ENCODE measurements at places on chromosomes 4 and X.

DNA sequence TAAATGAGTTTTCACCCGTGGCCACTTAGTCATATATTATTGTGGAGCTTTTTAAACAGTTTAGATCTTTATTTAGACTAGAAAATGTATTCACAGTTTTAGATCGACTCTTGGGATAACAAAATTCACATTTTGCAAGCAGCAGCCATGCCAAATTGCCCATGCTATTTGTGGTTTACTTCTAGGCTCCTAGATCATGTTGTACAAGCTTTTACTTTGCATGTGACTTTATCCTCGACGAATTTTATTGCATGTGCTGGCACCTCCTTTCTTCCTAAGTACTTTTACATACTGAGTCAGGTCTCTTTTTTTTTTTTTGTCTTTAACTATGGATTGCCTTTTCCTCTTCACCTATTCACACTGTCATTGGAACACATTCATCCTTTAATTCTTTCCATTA is 23.2 kb downstream of the BBS12 start:
- DNase-seq = no peak

DNA sequence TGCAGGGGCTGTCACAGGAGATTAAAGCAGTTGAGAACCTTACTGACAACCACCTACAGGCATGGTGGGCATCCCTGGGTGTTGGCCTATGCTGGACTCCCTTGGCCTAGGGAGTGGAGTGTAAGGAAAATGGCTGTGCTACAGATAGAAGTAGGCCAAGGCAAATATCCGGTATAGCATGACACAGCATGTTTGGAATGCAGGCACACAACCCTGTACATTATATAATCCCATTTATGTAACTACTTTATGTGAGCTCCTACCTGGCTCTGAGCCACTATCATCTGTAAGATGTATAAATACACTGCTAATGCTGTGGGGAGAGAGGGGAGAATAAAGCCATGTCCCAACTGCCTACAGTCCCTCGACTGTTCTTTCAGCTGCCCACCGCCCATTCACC is 38.7 kb upstream of the KCTD8 start:
- DNase-seq = no peak

DNA sequence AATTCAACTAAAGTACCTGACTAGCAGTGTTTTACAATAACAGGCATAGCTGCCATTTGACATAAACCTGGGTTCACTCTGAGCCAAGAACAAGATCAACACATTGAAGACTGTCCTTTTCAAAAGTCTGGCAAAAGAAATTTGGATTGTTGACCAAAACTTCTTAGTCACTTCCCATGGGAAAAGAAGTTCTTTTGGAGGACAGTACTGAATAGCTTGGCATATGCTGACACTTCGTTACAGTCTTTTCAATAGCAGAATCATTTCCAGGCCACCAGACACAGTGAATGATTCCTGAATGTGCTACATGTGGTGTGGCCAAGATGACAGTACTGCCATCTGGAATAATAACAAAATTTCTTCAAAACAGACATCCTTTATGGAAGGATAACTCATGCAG is 560.3 kb downstream of the GRID2 start:
- DNase-seq = no peak

- DNase-seq = no peak
These were observed 46.8 kb downstream of the HPGD start for GRCh38 chr4:174475528-174475927.

DNA sequence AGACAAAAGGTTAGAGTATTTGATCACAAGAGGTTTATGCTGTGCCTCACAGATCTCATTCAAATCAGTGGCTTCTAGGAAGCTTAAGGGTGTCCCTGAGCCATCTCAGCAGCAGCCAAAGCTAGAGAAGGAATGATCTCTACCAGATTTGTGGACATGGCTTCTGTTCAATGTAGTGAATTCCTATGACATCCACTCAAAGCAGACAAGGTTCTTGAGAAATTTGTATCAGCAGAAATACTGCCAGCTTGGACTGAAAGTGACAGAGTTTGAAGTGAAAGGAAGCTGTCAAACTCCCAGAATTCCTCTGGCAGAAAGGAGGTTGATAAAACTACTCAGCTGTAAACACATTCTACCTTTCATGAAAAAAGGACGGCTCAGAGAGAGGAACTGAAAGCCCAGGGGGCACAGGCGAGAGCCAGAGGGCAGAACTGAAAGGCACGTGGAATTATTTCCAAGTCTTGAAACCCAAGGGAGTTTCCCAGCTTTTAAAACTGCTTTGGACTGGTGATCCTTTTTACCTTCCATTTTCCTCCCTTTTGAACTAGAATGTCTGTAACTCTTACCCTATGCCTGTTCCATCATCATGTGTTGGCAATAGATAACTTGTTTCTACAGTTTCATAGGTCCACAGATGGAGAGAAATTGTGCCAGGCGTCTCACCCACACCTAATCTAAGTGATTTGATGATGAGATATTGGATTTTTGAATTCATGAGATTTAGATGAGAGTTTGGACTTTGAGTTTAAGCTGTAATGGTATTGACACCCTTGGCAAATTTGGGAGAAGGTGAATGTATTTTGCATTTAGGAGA is 14.5 kb upstream of the MED14 start:
- DNase-seq = no peak

- no peak for DNase-seq
These were observed 777.9 kb downstream of the CENPC start for GRCh38 chr4:66767442-66767841.

GRCh38 chr4:130747842-130748241 is 1651.9 kb downstream of the C4orf33 start:
- peak; percentile 5 for DNase-seq

GRCh38 chr4:99927566-99927965 is 18.9 kb downstream of the DNAJB14 start:
- peak; percentile 14 for DNase-seq

DNA sequence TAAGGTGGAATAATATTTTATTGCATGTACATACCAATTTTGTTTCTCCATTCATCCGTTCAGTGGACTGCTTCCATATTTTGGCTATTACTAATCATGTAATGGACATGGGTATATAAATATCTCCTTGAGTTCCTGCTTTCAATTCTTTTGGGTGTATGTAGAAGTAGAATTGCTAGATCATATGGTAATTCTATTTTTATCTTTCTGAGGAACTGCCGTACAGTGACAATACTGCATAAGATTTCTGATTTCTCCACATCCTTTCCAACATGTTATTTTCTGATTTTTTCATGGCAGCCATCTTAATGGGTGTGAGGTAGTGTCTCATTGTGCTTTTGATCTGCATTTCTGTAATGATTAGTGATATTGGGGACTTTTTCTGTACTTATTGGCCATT is 19.2 kb downstream of the ALPK1 start:
- no peak for DNase-seq

DNA sequence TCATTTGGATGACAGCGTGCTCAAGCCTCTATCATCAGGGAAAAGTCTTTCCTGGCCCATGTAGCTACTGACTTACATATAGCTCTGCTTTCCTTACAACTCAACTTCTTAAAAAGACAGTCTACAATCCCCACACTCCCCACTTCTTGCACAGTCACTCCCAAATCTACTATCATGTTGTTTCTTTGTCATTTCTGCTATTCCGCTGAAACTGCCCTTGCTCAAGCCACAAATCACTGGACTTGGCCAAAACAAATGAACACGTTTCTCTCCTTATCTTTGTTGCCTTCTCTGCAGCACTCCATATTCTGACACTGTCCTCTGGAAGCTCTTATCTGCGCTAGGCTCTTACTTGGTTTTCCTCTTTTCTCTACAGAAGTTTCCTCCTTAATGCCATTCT is 28.2 kb downstream of the GPRIN3 start:
- peak; percentile 75 for DNase-seq

DNA sequence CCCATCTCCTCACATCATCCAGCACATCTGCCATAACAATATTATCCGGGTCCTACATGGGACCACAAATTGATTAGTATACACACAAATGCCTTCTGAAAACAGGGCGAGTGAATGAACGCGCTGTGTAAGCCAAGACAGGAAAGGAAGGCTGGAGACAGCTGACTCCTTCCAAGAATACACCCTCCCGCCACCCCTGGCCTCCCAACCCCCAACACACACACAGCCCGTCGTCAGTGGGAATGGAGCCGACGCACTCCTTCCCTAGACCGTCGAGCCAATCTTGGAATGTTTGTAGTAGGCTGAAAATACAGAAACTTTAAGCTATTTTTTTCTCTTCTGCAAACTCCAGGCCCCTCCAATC is 319 bp upstream of the MAGEH1 start:
- no peak for DNase-seq

DNA sequence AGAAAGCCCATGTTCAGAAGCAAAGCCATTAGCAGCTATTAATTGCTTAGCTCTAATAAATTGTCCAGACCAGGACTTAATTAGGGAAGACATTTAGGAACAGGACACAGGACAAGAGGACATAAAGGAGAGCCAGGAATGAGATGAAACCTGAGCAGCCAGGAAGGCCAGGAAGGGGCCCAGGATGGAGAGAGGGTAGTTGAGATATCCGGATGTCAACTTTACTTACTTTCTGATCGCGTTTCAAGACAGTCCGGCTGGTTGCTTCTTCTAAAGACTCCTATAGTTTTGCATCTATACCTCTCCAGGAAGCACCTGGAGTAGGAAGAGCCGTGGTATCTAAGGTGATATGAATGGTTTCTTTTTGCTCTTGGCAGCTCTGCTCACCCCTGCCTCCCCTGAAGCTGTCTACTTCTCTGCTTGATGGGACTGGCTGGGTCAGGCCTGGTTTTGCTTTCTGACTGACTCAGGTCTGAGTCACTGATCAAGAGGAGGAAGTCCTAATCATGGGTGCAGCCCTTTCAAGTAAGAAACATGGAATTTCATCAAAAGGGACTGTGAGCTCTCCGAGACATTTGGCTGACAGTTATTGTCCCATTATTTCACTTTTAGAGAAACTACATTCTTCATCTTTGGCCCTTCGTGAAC is 733.3 kb downstream of the RPA4 start:
- DNase-seq = peak; percentile 10

DNA sequence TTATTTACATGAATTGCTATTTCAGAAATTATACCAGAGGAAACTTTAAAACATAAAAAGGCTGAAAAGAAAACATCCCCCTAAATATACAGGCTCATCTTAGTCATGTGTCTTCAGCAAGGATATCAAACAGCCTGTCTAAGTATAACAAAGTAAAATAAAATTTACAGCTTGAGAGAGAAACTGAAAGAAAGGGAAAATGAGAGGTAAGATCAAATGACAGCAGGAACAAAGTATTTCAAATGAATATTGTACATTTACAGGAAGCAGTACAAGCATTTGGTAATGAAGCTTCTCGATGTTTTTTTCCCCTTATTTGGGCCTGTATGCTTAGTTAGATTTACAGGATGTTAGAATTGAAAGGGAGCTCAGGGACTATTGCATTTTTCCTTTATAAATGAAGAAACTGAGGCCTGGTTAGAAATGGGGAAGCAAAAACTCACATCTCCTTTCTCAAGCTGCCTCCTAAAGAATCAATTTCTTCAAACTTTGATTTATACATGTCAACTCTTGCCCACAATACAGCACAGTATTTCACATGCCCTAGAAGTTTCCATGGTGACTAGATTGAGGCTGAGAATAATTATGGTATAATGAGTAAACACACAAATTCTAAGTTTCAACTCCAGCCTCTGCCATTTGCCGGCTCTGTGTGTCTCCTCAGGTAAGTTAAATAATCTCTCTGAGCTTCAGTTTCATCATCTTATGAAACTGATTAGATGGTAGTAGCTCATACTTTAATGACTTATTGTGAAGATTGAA is 29.3 kb downstream of the DAPP1 start:
- no peak for DNase-seq

All from hematopoietic multipotent progenitor cell treated with erythropoietin and hydrocortisone succinate and interleukin-3 and kit ligand, for 4 days (in vitro differentiated cells).